NCI-H774 (cell line): ENCODE measurements at places on chromosomes 5 and 9.

DNA sequence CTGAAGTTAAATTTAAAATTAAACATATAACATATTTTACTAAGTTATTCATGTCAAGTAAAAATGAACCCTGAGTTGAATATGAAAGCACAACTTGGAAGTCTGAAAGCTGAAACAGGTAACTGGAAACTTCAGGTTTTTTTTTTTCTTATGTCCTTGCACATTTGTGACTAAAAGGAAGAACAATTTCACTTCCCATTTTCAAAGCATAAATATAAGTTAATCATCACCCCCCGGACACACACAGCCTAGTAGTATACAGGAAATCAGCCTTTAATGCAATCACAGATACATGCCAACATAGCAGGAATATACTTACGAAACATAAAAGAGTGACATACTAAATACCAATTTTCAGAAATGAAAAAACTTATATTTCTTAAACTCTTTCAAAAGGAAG lies 225.9 kb downstream of the RFX3 start:
- DNase-seq: no peak

DNA sequence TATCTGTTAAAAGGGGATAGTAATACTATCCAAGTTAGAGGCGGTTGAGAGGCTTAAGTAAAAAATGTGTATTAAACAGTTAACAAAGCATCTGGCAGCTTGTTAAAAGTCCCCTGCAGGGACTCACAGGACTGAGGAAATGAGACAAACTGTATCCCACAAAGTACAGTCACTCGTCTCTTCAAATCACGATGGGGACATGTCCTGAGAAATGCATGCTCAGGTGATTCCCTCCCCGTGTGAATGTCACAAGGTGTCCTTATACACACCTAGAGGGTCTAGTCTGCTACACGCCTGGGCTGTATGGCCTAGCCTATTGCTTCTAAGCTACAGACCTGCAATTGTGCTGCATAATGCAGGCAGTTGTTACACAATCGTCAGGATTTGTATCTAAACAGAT lies 237.0 kb downstream of the IRX2 start:
- DNase-seq: no peak

DNA sequence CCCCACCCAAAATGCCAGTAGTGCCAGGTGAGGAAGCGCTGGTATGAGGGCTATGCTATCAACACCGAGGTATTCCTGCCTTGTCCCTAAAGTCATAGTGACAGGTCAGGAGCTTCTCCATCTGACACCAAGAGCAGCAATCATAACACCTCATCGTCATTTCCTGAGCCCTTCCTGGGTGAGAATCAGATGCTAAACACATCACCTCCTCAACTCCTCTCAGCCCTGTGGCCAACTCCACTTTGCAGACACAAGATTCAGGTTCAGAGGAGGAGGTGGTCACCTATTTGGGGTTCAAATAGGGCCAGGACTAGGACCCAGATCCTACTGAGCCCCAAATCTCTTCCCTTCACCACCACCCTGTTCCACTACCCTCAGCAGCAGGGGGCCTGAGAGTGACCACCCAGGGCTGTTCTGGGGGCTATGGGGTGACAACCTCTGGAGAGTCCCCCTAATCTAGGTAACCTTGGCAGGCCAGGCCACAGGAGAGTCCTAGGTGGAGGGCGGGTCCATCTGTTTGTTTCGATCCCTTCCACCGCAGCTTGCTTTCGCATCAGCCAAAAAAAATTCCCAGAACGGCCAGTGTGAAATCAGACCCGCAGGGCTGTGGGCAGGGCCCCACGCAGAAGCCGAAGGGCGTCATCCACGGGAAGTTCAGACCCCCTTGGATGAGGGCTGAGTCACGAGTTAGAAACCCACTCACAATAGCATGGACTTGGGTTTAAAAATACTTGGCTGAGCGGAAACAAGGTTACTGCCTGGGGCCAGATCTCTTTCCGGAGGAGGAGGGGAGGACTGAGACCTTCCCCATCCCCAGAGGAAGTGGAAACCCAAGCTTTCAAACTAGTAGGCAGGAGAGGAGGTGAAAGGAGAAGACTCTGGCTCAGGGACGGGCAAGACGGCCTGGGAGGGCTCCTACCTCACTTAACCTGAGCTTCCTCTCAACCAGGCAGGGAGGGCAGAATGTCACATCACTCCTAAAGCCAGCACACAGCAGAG lies 8.7 kb downstream of the STK10 start:
- no peak for DNase-seq

DNA sequence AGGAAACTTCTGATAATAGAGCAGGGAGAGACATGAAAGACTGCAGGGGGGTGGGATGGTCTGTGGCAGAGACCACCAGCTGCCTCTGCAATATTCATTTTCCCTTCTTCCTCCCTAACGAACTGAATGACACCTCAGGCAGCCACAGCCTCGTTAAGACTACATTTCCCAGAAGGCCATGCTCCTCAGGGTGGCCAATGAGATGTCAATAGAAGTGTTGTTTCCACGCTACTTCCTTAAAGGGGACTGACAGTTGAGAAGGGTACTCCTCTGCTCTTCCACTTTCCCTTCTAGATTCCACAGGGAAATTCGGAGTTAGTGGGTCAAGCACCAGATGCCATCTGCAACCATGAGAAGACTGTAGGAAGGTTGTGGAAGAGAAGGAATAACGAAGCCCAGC lies 52.0 kb upstream of the DAPK1 start:
- no peak for DNase-seq
